ENCODE measurements at places on chromosomes 4 and X.

GRCh38 chrX:39475372-39475771, 622.4 kb downstream of the BCOR start:
- DNase-seq: no peak

- DNase-seq: peak; percentile 22
Observed at GRCh38 chr4:153207567-153207966, 3.3 kb downstream of the TRIM2 start.

GRCh38 chr4:106583567-106583966, 215.0 kb upstream of the GIMD1 start:
- no peak for DNase-seq

GRCh38 chrX:123475068-123475724, 257.7 kb downstream of the THOC2 start:
- DNase-seq: no peak

DNA sequence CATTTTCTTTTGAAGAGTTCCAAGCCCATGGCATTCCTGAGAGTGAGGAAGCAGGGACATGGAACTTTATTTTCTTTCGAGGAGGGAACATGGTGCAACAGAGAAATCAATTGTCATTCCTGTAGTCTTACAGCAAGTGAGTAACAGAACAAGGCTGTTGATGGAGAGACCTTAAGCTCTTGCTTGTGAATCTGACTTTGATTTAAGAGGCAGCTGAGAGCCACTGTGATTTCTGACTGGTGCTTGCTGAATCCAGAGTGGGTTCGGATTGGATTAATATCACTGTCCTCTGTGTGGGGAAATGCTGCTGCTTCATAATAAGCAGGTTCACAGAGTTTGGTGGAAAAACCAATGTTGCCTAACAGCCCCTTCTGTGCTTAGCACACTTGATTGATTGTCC, 4.7 kb upstream of the ATP1B4 start:
- no peak for DNase-seq

All from hematopoietic multipotent progenitor cell treated with erythropoietin and hydrocortisone succinate and interleukin-3 and kit ligand, for 8 days (in vitro differentiated cells).